RPMI7951 (cell line): ENCODE measurements at places on chromosomes 16 and 17.
A peak's percentile ranks its signal among the peaks of the same experiment; 100 is the strongest.

GRCh38 chr16:64481497-64481896 is 640.4 kb downstream of the CDH11 start:
- DNase-seq, result no peak

GRCh38 chr16:90046971-90047713 is 27.9 kb upstream of the DBNDD1 start:
- peak; percentile 28 for DNase-seq

GRCh38 chr16:23408823-23409298 is 44.1 kb downstream of the COG7 start:
- peak; percentile 24 for DNase-seq

DNA sequence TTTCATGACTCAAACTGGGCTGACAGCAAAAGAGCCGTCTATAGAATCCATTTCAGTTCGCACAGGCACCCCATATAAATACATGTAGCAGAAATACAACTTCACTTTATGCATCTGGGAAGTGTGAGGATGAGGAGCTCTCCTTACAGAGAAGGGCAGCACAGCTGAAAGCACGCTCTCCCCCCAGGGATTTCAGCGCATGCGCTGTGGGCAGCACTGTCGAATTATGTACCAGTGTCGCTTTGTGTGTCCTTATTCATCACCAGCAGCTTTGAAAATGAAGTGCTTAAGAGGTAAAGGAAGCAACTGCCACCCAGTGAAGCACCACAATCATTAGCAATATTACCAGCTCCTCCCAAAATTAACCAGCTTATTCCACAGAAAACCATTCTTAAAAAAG is 39.9 kb downstream of the CEP95 start:
- DNase-seq, result no peak

DNA sequence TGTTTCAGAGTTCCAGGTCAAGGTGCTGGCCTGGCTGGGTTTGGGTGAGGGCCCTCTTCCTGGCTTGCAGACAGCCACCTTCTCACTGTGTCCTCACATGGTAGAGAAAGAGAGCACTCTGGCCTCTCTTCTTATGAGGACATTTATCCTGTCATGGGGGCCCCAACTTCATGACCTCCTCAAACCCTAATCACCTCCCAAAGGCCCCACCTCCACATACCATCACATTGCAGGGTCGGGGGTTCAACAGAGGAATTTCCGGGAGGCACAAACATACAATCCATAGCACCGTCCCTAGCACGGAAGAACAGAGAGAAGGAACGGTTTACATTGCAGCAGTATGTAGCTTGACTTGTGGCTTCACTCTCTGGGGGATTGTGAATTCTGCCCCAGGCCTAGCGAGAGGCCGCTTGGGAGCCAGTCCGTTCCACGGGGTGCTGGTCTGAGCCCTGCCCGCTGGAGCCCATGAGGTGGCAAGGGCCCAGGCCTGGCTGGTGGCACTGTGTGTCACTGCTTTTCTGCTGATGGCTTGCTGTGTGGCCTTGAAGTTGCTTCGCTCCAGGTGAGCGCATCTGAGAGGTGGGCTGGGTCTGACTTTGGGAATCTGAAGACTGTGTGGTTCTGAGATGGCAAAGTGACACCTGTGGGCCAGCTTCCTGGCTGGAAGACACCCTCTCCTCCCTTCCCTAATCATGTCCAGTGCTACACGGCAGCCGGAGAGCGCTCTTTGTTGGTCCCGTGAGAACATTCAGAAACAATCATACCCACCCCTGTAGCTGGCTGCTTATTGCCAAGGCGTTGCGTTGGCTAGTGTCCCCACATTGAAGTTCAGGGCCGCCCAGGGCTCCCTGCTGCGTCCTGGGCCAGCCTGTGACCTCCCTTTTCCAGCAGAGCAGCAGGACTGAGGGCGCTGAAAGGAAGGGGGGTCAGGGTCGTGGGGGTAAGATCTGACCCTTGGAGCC is 98.3 kb downstream of the CMIP start:
- no peak for DNase-seq

DNA sequence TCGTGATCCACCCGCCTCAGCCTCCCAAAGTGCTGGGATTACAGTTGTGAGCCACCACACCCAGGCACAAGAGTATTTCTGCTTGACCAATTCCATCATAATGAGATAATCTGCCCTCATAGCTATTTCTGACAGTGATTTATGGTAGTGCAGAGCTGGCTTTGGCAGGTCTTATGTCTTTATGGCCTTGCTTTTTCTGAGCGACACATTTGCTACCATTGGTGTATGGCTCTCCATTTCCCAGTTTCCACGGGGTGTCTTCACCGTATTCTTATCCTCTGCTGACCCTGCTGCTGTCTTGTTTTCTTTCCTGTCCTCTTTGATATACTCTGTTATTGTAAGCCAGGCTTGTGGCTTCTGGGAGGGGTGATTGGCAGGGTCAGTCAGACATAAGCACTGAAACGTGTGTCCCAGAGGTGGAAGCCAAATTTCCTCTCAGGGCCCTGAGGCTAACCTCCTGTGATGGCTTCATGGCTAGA is 161.1 kb upstream of the TBX2 start:
- peak; percentile 90 for DNase-seq

GRCh38 chr17:50079334-50080095 is 15.6 kb upstream of the PDK2 start:
- DNase-seq, result no peak

DNA sequence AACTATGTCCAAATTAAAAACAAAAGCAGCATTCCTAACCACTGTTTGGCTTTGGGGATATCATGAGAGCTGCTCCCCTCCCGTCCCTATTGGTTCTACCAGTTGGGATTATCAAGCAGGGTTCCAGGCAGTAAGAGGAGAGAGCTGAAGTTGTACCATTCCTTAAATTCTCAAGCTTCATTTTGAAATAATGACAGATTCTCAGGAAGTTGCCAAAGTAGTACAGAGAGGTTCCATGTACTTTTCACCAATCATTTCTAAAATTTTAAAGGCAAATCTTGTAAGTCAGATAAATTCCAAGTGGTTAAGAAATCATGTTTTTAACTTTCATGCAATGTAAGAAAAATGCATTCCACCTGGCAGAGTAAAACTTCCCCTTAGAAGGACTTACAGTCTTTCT is 36.9 kb downstream of the TEX2 start:
- no peak for DNase-seq

DNA sequence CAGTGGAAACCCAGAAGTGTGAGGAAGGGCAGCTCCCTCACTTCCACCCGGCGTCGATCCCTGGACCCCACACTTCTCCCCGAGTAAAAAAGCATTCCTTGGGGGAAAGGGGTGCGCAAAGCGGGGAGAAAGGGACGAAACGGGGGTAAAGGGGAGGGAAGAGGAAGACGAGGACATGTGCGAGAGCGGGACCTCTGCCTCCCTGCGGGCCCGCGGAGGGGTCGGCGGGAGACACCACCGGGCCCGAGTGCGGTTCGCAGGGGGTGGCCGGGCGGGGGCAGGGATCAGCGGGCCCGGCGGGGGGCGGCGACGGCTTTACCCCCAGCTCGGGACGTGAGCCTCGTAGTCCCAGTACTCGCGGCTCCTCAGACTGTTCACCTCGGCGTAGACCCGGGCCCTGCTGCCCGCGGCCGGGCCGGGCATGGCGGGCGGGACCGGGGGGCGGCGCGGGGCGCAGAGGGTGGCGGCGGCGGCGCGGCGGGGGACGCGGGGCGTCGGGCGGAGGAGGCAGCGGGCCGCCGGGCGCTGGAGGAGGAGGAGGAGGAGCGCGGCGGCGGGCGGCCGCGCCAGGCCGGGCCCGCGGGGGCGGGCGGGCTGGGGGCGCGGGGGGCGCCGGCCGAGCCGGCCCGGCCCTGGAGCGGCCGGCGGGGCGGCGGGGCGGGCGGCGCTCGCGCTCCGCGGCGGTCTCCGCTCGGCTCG is 443 bp downstream of the CSNK2A2 start:
- DNase-seq, result no peak

DNA sequence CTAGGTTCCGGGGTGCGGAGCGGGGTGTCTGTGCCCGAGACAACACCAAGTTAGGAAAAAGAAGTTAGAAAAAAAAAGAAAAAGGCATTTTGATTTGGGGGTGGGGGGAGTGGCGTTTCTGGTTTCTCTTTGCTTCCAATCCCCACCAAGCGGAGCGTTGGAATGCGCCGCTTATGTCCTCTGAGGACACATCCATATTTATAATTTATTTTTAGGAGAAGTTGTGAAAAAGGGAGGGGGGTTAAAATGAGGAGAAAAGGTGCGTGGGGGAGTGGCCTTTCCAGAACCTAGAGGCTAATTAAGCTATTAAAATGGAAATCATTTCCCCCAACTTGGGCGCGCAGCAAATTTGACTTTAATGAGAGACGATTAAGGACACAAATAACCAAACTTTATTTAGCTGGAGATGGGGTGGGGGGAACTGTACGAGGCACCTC is 232.1 kb downstream of the MRTFB start:
- no peak for DNase-seq

GRCh38 chr17:56891751-56892150 is 22.1 kb downstream of the TRIM25 start:
- DNase-seq, result no peak

DNA sequence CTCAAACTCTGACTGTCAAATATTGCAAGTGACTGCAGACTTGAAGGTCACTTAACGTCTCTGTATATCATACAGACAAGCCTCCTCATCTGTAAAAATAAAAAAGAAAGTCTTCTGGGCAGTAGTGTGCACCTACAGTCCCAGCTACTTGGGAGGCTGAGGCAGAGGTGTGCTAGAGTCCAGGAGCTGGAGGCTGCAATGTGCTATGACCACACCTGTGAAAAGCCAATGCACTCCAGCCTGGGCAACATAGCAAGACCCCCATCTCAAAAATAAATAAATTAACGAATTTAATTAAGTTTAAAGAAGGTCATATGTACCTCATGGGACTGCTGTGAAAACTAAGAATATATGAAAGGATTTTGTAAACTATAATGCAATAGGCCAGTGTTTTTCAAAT is 35.0 kb upstream of the C17orf78 start:
- DNase-seq, result no peak

DNA sequence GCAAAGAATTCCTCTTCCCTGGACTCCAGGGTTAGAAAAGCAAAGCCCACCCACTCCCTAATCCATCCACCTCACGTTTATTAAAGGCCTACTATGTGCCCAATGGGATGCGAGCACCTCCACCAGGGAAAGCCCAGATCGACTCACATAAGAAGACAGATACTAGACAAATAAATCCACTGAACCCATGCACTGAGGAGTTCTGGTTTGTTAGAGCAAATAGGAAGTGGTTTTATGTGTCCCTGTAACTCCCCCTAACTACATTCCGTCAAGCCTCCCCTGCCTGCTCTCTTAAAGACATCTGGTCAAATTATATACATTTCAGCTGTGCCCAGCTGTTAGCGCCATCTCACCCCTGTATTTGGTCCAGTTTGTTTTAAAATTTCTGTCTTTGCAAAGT is 218.5 kb upstream of the RPL38 start:
- no peak for DNase-seq

DNA sequence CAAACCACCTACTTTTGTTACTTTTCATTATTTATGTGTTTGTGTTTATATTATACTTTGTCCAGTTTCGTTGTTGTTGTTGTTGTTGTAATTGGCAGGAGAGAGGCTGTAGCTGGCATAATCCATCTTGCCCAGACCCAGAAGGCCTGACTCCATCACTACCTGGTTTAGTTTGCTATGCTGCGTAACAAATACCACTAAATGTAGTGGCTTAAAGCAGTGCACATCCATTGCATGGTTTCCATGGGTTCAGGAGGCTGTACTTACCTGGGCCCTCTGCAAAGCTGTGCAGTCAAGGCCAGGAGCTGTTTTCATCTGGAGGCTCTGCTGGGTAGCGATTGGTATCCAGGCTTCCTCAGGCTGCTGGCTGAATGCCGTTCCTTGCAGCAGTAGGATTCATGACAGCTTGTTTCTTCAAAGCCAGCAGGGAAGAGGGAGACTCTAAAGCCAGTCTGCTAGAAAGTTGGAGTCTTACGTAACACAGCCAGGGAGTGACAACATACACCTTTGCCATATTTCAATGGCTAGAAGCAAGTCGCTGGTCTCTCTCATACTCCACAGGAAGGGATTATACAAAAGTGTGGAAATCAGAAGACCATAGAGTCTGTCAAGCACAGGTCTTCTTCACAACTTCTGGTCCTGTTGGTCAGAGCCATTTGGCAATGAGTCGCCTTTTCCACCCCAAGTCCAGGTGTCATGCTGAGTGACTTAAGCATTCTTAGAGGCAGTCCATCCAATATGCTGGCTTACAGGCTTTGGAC is 41.1 kb downstream of the TNRC6C start:
- peak; percentile 51 for DNase-seq

- DNase-seq, result no peak
These were observed 7.3 kb downstream of the TADA2A start for GRCh38 chr17:37413875-37414519.

- DNase-seq, result no peak
These were observed 211.3 kb downstream of the FOXL1 start for GRCh38 chr16:86789621-86790051.

- DNase-seq, result peak; percentile 11
These were observed 10.6 kb upstream of the AATK start for GRCh38 chr17:81176666-81177065.

DNA sequence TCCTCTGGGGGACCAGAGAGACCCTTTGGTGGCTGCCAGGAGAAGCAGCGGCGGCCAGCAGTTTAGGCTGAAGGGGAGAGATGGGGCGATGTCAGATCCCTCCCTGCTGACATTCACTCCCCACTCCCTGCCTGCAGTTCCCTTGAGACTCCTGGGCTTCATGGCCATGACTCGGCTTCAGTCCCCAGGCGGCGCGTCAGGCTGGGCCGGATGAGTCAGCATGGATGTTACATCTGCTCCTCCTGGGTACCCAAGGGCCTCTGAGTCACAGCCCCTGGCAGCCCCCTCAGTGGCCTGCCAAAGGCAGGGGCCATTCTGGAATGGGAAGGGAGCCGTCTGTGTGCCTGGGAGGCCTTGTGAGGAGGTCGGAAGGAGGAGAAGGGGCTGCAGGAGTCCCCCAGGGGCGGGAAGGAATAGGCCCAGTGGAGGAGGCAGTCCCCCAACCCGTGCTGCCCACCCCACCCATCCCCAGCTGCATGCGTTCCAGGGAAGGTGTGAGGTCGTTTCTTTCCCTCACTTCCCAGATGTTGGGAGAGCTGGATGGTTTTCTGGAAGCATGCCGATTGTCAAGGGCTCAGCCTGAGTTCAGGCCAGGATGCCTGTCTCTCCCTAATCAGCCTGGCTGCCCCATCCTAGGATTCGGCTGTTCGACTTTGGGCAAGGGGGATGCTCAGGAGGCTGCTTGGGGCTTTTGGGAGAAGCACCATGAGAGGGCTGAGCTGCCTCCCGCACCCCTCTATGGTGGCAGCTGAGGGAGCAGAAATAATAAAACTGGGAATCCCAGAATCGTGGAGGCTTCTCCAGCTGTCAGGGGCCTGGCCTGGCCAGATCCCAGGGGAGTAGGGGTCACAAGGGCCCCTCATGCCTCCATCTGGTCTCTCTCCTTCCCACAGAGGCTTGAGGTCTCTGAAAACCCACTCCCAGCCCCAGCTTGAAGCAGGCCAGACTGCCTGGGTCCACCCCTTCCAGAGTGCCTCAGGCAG is 9.7 kb downstream of the RHBDL3 start:
- DNase-seq, result peak; percentile 95

GRCh38 chr17:29283961-29284360 is 10.0 kb downstream of the NUFIP2 start:
- no peak for DNase-seq

DNA sequence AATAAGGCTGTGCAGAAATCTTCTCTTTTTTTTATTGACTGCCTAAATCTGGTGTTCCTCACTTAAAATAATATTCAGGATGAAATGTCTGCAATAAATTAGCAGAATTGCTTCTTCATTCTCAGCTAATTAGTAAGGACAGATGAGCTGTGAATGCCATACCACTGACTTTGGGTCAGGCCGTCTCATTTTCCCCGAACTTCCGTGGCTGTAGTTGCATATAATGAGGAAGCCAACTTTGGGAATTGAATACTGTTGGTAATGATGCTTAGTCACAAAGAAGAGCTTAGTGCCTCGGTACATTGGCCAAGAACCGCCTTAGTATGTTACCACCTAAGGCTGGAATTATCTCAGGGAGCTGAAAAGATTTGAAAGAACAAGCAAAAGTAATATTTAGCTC is 47.6 kb downstream of the NUP93 start:
- DNase-seq, result no peak
